ENCODE measurements at places on chromosomes 2 and 18. TPM values are rescaled to one million over a fixed set of nuclear protein-coding genes. Genes with fewer than 3 reads are reported as not detected.

CTLA4 gene
- 101 TPM for total RNA-seq

EIF2B4 gene
- total RNA-seq = 36.9 TPM

CYS1 gene
- 0.40 TPM for total RNA-seq

UPP2 gene
- not detected for total RNA-seq

SLC35G4 gene
- not detected for total RNA-seq

OST4 gene
- 305 TPM for total RNA-seq

TMEM169 gene
- total RNA-seq = 3.5 TPM

LRRTM4 gene
- total RNA-seq = not detected

ATOH8 gene
- total RNA-seq = 0.55 TPM

EPAS1 gene
- 76.3 TPM for total RNA-seq

PAX8 gene
- total RNA-seq = 1.7 TPM

SLC16A14 gene
- total RNA-seq = 0.40 TPM

MATN3 gene
- not detected for total RNA-seq

ALLC gene
- not detected for total RNA-seq

TWIST2 gene
- total RNA-seq = not detected

POTEJ gene
- total RNA-seq = not detected

LOXL3 gene
- 0.60 TPM for total RNA-seq

ACADL gene
- total RNA-seq = not detected

KLHL14 gene
- not detected for total RNA-seq

OTOS gene
- total RNA-seq = not detected

NGEF gene
- total RNA-seq = 0.48 TPM

KLHL29 gene
- 0.33 TPM for total RNA-seq

TUBB8B gene
- not detected for total RNA-seq

TDRD15 gene
- not detected for total RNA-seq

RAX gene
- not detected for total RNA-seq

NDC80 gene
- total RNA-seq = 78.0 TPM

CD226 gene
- 111 TPM for total RNA-seq

LRRC30 gene
- not detected for total RNA-seq

NEU2 gene
- not detected for total RNA-seq

SLC30A3 gene
- 0.45 TPM for total RNA-seq

HOXD12 gene
- not detected for total RNA-seq

GBX2 gene
- not detected for total RNA-seq

ALPP gene
- total RNA-seq = not detected

ACVR1C gene
- total RNA-seq = 1.6 TPM

CNDP1 gene
- not detected for total RNA-seq

ASB1 gene
- total RNA-seq = 31.3 TPM

All from activated CD4-positive, alpha-beta memory T cell treated with anti-CD3 and anti-CD28 coated beads, Interleukin-2, amount 10 ng/mL, durations not matched to agents 7 days and 5 days (primary cell).